Fibroblast of upper back skin (primary cell): ENCODE measurements at places on chromosomes 5 and 9.

DNA sequence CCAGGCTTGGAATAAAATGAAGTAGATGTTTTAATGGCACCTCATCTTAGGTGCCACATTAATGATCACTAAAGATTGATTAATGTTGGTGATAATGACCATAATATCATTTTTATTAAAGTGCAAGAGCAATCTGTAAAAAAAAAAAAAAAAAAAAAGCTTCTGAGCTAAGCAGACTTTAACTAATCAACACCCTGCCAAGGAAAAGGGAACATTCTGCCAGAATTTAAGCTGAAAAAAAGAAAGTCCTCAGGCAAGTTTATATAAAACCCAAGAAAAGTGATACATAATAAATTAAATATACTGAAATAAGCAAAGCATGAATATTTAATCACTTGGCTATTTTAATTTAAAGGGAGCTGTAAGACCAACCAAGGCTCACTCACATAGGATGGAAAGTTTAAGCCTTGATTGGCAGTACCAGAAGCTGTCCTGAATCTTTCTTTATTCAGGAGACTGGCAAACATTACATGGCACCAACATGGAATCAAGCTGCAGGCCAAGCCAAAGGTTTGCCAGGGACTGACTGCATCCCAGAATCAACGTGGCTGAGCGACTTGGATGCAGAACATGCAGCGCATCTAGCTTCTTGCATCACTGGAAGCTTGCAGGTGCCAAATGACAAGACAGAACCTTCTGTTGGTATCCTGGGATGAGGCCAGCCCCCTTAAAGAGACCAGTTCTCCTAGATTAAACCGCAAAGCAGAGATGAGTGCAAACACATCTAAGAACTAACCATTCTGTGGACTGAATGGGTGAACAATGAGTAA lies 413.6 kb downstream of the ENC1 start:
- DNase-seq = no peak

DNA sequence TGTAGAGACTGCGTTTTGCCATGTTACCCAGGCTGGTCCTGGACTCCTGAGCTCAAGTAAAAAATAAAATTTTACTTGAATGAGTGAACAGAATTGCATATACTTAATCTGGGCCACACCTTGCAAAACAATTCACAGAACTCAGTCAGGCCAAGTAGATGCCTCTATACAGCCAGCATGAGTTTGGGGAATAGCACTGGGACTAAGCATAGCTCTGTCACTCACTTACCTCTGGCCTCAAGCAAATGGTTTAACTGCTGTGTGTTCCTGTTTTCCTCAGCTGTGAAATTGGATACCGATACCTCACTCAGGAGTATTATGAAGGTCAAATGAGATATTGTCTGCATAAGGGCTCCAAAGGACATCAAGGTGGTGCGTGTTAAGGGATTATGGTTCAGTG lies 10.9 kb upstream of the FRMPD1 start:
- no peak for DNase-seq

- no peak for DNase-seq
Measured at GRCh38 chr5:64487283-64487682, 18.5 kb upstream of the RGS7BP start.

DNA sequence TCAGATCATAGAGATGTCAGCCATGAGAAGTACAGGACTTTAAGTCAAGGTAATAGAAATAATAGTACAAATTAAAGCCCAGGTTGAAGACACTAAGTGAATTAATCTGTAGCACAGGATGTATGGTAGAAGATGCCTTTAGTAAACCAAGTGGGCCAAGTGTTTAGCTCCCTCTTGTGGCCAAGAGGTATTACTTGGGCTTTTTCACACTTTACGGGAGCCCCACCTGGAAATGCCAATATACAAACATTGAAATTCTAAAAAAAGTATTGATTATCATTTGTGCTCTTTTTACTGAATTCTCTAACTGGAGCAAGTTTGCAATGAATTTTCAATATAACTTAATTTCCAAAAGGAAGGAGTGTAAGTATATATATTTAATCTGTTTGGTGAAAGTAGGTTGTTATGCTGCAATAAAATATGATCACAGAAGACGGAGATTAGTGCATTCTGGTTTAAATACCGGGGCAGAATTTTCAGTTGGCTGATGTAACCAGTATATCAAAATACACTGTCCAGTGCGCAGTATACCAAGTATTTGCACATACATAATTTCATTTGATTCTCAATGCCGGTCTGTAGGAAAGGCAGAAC lies 84.7 kb downstream of the PARP8 start:
- peak; percentile 52 for DNase-seq

GRCh38 chr9:126335837-126336735 lies 9.5 kb downstream of the MVB12B start:
- no peak for DNase-seq

- peak; percentile 10 for DNase-seq
Measured at GRCh38 chr9:84945878-84946538, 276.5 kb downstream of the NTRK2 start.

DNA sequence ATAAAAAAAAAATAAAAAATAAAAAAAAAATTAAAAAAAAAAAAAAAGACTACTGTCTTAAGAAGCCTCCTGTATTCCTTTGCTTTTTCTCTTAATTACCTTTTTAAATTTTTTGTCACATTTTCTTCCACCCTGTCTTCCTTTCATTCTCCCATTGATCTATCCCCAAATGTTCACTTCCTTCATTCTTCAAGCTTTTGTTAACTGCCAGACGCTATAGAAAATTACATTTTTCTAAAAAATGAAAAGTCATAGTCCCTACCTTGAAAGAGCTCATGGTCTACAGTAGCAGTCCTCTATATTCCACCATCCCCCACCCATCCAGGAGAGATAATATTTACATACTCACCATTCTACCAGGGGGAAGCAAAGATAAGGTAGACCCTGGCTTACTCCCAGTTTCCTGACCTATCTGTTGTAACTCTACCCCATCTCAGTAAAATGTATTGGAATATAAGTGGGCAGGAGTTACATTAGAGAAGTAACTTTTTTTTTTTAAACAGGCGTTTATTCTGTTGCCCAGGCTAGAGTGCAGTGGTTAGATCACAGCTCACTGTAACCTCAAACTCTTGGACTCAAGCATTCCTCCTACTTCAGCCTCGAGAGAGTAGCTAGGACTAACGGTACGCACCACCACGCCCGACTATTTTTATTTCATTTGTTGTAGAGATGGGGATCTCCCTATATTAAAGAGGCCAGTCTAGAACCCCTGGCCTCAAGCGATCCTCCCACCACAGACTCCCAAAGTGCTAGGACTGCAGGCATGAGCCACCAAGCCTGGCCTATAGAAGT lies 3.8 kb upstream of the PRKAA1 start:
- no peak for DNase-seq

- DNase-seq = no peak
Measured at GRCh38 chr5:130884023-130884422, 281.0 kb downstream of the HINT1 start.

- DNase-seq = peak; percentile 59
Measured at GRCh38 chr9:4106760-4107143, 193.1 kb downstream of the GLIS3 start.

DNA sequence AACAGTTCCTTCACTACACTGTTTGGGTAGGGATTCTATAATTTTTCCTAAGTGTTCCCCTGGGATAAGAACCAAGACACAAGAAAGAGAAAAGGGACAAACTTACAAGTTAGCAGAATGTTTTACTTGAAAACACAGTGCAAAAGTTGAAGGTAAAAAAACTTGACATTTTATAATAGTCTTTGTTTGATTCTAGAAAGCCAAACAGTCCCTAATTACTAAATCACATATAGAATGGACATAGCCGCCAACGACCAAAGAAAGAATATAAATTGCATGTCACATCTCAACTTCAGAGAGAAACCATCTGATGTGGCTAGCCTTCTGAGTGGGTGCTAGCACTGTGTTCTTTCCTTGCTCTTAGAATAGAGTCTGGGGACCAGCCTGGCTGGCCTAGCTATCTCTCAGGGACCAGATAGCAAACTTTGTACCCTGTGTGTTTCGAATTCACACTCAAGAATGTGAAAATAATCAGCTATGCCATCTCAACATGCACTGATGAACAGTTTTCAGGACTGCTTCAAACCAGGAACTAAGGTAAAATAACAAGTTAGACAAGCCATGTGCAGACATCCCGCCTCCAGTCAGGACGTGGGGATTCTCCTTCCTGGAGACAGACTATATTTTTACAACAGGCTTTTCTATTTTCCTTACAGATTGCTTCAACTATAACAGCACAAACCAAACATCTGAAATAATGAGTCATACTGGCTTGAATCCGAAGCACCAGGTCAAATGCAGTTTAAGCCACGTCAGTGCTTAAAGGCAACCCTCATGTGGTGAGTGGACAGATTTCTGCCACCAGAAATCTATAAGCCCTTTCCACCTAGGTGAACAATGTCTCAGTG lies 53.7 kb downstream of the LHFPL2 start:
- DNase-seq = peak; percentile 96

GRCh38 chr9:15158064-15158463 lies 149.0 kb downstream of the TTC39B start:
- no peak for DNase-seq

- no peak for DNase-seq
Measured at GRCh38 chr9:20945269-20945668, 86.2 kb downstream of the HACD4 start.

GRCh38 chr5:127649018-127649439 lies at the start of gene CTXN3:
CTXN3 (plus strand) TSS chr5:127649082; CDS start chr5:127657522, 8,440 bp downstream.
- no peak for DNase-seq
